ENCODE measurements at places on chromosomes 13 and 19.

GRCh38 chr13:48278806-48279205 is 24.7 kb upstream of the RB1 start:
- no peak for DNase-seq

DNA sequence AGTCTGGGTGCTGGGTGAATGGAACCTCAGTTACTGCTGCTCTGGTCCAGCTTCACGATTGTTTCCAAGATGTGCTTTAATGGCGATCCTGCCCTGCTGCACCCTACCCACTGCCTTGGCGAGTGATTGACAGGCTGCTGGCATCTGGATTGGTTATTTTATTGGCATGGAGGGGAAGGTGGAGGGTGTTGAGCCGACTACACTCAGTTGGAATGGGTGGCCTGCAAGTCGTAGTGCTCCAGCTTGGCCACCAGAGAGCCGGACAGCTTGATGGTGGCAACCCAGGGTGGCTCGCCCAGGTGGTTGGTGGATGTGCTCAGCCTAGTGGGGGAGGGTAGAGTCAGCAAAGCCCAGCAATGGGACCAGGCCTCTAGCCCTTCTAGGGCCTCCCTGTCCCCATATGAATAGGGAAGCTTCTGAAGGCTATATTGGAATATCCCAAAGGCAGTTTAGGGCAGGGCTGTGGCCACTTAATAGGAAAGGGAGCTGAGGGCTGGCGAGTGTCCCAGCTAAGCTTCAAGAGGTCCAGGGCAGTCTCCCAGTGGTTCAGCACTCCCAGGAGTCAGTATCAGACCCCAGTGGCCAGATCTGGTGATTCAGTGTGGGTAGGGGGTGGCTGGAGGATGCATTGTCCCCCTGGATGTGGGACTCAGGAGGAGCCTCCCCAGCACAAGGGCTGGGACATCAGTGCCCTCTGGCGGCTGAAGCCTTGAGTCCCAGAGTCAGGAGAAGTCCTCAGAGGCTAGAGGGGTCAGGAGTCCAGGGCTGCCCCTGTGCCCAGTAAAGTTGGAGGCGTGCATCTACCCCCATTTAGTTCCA is 3.4 kb downstream of the GGN start:
- no peak for DNase-seq

GRCh38 chr19:51020988-51021651 is 1.6 kb upstream of the KLK10 start:
- no peak for DNase-seq

DNA sequence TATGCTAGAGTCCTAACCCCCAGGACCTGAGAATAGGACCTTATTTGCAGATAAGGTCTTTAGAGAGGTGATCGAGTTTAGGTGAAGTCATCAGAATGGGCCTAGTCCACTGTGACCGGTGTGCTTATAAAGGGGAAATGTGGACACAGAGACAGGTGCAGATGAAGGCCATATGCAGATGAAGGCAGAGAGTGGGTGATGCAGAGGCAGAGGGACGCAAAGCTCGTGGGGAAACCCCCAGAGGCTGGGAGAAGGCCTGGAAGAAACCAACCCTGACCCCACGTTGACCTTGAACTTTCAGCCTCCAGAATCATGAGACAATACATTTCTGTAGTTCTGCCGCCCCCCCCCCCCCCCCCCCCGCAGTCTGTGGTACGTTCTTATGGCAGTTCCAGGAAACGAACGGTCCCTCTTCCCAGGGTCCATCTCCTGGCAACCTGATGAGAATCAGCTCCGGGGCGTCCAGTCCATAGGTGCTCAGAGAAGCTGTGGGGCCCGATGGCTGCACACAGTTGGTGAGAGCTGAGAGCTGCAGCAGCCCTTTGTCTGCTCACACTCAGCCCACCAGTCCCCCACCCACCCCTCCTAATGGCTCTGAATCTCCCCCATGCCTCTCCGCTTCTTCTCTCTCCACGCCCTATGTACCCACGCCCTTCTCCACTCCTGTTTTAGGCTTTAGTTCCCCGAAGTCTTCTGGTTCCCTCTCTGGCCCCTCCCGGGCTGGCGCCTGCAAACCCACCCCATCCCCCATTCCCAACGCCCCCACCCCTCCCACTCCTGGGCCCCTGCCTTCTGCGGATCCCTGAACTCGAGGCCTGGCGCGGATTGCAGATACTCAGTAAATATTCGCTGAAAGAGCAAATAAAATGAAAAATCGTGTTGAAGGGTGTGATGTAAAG is 218.3 kb upstream of the MAB21L1 start:
- DNase-seq: no peak

GRCh38 chr13:111388851-111389500 is 68.5 kb downstream of the TEX29 start:
- DNase-seq: no peak

GRCh38 chr13:75803164-75803611 is 167.1 kb downstream of the LMO7 start:
- DNase-seq: no peak

- DNase-seq: peak; percentile 63
Measured at GRCh38 chr19:50607874-50608785, 31.6 kb downstream of the SYT3 start.

DNA sequence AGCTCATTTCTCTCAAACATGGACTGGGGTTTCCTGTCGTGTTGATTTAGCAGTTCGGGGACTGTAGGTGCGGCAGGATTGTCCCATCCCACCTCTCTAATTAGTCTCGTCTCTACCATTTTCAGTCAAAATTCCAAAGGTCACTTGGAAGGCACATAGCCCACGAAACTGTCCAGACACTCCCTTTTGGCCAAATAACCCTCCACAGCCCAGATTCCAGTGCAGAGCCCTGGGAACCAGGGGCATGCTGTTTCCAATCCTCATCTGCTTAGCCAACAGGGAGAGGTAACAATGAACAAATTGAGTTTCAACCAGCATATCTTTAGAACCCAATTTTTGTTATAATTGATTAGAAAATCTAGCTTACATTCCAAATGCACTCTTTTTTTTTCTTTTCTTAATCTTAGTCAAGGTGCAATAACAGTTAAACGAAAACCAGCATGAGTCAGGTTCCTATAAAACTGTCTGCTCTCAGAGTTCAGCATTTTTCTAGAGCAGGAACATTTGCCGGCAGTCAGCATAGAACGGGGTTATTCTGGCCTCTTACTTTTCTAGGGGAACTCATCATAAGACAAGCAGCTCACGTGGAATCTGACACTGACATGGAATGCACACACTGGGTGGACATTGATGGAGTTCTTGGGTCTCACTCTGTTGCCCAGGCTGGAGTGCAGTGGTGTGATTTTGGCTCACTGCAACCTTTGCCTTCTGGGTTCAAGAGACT is 14.4 kb upstream of the CEBPA start:
- no peak for DNase-seq

DNA sequence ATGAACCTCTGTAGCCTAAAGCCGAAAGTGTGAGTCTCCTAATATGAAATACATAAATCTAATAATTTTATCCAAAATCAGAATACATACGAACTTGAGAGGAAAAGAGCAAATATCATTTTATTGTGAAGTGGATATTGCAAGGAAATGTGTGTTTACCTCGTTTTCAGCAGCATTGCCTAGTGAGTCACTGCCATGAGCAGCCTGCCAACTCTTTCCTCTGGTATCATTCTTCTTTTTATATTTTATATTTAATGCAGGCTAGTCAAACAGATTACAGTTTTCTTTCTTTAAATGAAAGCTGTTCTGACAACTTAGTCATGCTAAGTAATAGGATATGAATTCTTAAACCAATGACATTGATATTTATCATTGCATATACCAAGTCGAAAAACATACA is 44.2 kb downstream of the EDNRB start:
- DNase-seq: no peak

GRCh38 chr19:12703046-12703445 is 6.6 kb upstream of the FBXW9 start:
- DNase-seq: no peak

DNA sequence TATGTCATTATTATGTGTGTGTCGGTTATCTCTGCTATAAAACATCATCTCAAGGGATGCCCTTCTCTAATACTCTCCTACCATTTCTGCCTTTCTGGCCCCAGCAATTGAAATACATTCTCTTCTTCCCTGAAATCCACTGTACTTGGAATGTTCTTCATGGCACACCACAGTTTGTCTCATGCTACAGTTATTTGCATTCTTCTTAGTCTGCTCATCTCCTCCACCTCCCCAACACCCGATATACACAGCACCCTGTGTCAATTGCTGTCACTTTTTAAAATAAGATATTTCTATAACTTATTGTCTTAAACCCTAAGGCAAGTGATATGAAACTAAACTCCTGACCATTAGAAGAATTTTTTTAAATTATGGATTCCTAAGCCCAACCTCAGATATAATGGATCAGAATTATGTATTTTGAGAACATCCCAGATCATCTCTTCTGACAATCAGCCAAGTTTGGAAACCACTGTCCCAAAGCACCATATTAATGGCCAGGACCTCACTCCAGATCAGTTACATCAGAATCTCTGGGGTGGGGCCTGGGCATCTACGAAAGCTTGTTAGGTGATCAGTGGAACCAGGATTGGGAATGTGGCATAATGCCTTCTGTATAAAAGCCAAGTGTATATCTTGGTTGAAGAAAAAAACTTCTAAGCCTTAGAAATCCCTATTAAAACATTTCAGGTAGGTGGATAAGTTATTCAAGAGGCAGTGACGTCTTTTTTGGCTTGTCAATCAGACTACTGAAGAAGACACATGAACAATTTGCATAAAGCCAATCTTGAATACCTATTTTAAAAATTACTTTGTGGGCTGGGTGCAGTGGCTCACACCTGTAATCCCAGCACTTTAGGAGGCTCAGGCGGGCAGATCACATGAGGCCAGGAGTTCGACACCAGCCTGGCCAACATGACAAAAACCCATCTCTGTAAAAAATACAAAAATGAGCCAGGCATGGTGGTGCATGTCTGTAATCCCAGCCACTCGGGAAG is 30.0 kb upstream of the KBTBD7 start:
- DNase-seq: no peak

DNA sequence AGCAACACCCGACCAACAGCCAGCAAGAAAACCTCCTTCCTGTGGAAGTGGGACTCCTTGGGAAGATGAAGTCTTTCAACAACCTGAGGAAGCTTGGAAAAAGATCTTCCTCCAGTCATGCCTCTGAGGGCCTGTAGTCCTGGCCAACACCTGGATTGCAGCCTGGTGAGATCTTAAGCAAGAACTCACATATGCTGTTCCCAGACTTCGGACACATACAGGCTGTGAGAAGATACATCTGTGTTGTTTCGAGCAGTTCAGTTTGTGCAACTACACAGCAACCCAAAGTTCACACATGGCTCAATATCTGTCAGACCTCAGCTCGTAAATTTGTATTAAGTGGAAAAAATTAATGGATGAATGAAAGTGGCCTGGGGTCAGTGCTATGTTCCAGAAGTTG is 65.1 kb upstream of the UBAC2 start:
- DNase-seq: no peak

DNA sequence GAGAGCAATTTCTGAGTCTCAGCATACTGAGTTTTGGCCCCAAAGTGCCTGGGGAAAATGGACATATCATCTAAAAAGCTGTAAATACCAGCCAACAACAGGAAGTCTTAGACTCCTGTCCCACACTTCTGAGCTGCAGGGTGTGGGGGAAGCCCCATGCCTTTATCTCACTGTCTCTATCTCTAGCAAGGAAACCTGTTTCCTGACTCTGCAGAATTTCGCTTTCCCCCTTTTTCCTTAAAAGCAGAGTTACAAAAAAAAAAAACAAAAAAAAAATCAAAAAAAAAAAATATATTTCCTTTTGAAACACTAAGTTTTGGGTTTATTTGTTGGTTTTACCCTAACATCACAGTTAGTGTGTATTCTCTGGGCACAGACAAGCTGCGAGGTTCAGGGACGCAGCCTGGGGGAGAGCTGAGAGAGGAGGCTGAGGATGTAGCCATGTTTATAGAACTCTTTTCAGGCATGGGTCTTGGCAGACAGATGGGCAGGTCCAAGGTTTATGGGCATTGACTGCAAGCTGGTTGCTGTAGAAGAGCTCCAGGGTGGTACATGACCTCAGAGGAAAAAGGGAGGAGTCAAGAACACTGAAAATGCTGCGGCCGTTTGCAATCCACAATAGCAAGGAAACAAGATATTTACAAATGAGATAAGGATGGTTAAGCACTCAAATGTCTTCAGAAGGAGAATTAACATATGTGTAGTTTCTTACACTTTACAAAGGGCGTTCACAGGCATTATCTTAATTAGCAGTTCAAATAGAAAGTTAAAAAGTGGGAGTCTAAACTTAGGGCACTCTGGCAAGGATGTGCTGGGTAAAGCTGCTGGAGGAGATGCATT is 4.9 kb downstream of the MBNL2 start:
- no peak for DNase-seq

- DNase-seq: no peak
Measured at GRCh38 chr19:32550666-32551065, 30.3 kb upstream of the PDCD5 start.

DNA sequence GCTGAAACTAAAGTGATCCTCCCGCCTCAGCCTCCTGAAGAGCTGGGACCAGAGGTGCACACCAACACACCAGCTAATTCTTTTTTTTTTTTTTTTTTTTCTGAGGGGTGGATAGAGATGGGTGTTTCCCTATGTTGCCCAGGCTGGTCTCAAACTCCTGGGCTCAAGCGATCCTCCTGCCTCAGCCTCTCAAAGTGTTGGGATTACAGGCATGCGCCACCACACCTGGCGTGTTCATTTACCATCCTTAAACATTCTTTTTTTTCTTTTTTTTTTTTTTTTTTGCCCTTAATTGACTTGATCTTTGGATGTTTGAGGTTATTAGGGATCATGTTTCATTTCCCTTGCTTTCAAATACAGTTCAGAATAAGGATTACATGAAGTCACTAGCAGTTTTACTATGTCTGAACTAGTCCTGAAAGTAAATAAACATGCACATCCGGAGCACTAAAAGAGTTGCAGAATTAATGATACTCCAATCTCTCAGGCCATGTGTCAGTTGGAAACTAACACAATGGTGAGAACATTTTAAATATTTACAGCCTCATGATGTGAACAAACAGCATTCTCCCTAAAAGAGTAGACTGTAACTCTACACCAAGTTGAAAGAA is 10.2 kb downstream of the UTP14C start:
- no peak for DNase-seq

- no peak for DNase-seq
Measured at GRCh38 chr13:109672545-109672944, 113.8 kb downstream of the IRS2 start.

- DNase-seq: no peak
Measured at GRCh38 chr13:95480791-95481780, 71.4 kb upstream of the CLDN10 start.

GRCh38 chr13:77310161-77310560 is 16.7 kb downstream of the MYCBP2 start:
- DNase-seq: no peak

- no peak for DNase-seq
Measured at GRCh38 chr13:32622827-32623226, 36.6 kb downstream of the PDS5B start.
